CD4-positive, alpha-beta T cell treated with Interferon alpha-2 for 1 hour (primary cell): ENCODE measurements at places on chromosomes 16 and 17.
A peak's percentile ranks its signal among the peaks of the same experiment; 100 is the strongest.

GRCh38 chr16:10981697-10982216 lies 37.4 kb downstream of the CLEC16A start:
- DNase-seq = peak; percentile 36

DNA sequence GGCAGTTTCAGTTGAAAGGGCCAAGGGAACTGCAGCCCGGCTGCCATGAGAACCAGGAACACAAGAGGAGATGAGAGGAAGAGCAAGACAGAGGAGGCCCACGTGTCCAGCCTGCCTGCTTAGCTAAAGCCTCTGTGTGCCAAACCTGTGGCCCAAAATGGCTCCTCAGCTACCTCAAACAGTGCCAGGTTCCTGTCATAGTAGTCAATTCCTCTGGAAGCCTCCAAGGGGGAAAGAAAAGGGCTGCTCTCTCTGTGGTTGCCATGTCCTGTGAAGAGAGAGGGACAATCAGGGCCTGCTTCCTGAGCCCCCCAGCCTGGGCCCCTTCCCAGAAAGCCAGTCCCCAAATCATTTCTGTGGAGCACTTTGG lies 5.2 kb downstream of the SLC12A4 start:
- DNase-seq = no peak

DNA sequence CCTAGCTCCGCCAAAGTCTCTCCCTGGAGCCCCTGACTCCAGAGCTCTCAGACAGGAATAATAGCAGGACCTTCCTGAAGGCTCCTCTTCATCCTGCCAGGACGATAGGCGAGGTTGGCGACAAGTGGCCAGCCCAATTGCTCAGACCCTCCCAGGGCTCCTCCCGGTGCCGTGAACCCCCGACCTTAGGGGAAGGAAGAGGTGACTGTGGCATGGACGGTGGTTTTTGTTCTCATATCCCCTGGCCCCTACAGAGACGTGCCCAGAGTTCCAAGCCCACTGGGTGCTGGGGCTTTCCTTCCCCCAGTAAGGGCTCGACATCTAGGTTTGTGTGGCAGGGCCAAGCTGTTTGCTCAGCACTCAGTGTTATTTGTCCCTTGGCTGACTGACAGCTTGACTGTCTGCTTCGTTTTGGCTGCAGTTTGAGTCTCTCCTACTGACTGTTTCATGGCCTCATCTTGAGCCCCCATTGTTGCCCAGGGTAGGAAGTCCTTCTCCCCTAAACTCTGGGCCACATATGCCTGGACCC lies 4.6 kb upstream of the ADCY7 start:
- DNase-seq = no peak

DNA sequence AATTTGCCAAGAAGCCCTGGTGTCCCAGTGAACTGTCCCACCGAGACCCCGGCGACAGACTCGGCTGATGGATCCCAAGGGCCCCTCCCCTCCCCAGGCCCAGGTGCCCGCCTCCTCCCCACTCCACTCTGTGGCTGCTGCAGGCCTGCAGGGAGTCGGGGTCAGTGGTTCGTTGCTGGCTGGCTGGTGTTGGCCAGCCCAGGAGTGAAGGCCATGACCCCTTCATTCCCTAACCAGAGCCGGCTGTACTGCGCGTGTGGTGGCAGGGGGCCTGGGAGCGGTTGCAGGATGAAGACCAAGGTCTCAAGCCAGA lies 9.2 kb upstream of the TBX2 start:
- DNase-seq = no peak

- no peak for DNase-seq
Observed at GRCh38 chr17:34997355-34997862, 17.1 kb downstream of the LIG3 start.
